Effector CD8-positive, alpha-beta T cell (primary cell): ENCODE measurements at places on chromosomes 4 and X.

DNA sequence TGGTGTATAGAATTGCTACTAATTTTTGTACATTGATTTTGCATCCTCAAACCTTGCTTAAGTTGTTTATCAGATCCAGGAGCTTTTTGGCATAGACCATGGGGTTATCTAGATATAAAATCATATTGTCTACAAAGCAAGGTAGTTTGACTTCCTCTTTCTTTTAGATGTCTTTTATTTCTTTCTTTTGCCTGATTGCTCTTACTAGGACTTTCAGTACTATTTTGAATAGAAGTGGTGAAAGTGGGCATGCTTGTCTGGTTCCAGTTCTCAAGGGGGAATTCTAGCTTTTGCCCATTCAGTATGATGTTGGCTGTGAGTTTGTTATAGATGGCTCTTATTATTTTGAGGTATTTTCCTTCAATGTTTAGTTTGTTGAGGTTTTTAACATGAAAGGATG lies 187.9 kb upstream of the LCORL start:
- no peak for DNase-seq

- DNase-seq = no peak
Measured at GRCh38 chr4:22596409-22596808, 80.5 kb upstream of the ADGRA3 start.

DNA sequence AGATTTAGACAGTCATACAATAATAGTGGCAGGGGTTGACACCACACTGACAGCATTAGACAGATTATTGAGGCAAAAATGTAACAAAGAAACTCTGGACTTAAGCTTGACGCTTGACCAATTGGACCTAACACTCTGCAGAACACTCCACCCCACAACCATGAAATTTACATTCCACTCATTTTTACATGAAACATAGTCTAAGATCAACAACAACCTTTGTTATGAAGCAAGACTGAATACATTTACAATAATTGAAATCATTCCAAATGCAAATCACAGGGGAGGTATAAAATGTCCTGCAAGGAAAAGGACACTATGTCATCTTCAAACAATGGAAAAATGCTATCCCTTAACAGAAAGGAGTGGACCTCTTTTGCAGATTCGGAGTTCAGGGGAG lies 4.9 kb upstream of the UGT2B10 start:
- no peak for DNase-seq

GRCh38 chrX:41688156-41688555 lies 617 bp upstream of the GPR34 start:
- no peak for DNase-seq

GRCh38 chr4:104860238-104861123 lies 286.2 kb upstream of the TET2 start:
- no peak for DNase-seq

DNA sequence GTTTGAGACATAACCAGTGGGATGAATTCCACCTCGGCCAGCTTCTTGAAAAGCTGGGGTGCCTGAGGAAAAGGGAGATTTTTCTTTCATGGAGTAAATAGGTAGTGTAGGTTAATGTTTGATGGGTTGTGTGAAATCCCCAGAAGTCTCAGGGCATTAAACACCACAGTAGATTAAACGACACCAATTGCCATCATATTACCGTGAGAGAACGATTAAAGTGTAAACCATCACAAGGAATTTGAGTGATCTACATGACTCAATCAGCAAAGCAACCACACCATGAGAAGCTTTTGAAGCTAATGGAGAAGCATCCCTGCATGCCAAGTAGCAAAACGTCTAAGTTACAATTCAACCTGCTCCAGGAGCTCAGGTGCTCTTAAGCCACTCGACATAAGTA lies 322.5 kb upstream of the GATB start:
- DNase-seq = no peak

GRCh38 chr4:168588916-168589531 lies 92.2 kb downstream of the PALLD start:
- DNase-seq = no peak

DNA sequence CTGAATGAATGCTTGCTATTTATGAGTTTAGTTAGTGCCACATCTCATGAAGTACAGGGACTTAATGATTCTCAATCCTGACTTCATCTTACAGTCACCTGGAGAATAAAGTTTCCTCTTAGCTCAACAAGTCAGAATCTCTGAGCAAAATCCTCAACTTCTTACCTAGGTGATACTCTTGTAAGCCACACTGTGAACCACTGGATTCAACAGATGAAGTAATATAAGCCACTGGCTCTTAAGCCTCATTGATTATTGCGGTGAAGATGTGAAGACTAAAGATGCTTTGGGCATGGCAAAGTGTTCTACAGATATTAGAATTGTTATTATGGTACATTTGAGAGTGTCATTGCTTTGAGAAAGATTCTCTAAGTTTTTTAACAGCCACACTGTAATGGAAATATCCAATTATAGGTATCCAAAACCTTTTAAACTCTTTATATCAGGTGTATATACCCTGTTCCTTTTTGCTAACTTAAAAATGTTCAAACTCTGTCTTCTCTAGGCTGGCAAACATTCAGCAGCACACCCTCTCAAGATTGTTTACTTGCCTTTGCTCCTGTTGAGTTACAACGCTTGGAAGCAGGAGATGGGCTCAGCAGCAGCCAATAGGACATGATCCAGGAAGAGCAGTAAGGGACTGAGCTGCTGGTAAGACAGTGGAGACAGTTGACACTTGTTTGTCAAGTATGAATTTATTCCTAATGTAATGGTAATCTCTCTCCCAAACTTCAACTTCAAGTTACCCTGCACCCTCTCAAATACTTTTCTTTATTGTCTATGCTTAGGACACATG lies 43.4 kb downstream of the TET2 start:
- DNase-seq = no peak

GRCh38 chr4:147284256-147284835 lies 196.6 kb upstream of the EDNRA start:
- no peak for DNase-seq

DNA sequence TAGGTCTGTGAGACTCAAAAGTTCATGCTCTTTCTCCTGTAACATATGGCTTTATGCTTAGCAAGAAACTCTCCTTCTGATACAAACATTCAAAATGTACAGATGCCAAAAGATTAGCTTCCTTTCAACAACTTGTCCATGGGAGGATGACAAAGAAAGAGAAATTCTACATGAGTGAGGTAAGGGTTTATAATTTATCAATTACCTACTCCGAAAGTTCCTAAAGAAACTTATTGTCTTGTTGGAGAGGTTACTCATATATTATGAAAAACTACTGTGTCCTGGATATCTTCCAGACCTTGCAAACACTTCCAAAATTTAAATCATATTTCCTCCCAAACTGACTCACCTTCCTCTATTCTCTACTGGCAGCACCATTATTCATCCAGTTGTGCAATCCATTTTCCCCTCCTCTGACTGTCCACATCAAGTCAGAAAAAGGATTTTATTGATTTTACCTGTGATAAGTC lies 65.1 kb downstream of the ENPEP start:
- no peak for DNase-seq

DNA sequence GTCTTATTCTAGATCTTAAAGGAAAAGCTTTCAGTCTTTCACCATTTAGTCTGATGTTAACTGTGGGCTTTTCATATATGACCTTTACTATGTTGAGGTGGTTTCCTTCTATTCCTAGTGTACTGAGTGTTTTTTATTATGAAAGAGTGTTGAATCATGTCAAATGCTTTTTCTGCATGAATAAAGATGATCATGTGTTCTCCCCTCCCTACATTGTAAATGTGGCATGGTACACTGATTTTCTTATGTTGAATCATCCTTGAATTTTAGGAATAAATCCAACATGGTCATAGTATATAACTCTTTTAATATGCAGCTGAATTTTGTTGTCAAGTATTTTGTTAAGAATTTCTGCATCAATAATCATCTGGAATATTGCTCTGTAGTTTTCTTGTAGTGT lies 4.3 kb downstream of the CLGN start:
- no peak for DNase-seq

DNA sequence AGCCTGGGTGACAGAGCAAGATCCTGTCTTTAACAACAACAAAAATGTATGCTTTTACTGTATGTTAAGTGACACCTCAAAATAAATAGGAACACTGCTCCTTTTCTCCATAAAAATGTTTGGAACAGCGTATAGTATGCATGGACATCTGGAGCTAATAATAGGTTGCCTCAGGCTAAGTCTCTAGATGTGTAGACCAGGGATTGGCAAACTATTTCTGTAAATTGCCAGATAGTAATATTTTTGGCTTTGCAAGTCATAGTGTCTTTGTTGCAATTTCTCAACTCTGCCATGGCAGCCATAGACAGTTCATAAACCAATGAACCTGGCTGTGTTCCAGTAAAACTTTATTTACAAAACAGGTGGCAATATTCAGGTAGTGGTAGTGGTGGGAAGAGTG lies 76.6 kb upstream of the CBLL2 start:
- no peak for DNase-seq

DNA sequence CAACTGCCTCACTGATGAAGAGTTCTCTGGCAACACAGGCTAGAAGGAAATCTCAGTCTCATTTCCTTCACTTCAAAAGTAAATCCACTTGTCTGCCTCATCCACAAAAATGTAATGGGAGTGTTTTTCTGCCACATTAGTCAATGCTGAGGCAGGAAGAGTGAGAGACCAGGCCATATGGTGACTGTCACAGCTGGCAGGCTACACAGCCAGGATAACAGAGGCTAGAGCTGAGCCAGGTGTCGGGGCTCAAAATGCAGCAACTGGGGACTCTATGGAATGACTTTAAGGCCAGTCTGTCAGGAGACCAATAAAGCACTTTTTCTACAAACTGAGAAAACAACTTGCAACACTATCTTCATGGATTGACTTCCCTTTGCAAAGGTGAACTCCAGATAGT lies 204.2 kb downstream of the GPC3 start:
- DNase-seq = no peak

GRCh38 chr4:187500796-187501195 lies 494.8 kb upstream of the ZFP42 start:
- no peak for DNase-seq

GRCh38 chrX:153871946-153872878 lies 13.8 kb downstream of the L1CAM start:
- no peak for DNase-seq

DNA sequence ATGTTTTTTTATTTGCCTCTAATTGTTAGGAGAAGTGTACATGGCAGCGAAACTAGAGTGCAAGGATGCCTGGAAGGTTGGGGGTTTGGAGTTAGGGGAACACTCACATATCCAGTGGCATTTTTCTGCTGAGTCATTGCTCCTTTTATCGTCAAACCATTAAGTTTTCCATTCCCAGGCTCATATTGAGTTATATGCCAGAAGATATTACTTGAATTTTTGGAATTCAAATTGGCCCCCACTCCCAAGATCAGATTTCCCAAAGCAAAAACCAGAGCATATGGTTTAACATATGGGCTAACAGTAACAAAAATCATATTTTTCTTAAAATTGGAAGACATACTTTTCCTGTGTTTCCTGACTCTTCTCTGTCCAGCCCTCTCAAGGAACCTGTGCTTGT lies 152.7 kb downstream of the FSTL5 start:
- DNase-seq = no peak

DNA sequence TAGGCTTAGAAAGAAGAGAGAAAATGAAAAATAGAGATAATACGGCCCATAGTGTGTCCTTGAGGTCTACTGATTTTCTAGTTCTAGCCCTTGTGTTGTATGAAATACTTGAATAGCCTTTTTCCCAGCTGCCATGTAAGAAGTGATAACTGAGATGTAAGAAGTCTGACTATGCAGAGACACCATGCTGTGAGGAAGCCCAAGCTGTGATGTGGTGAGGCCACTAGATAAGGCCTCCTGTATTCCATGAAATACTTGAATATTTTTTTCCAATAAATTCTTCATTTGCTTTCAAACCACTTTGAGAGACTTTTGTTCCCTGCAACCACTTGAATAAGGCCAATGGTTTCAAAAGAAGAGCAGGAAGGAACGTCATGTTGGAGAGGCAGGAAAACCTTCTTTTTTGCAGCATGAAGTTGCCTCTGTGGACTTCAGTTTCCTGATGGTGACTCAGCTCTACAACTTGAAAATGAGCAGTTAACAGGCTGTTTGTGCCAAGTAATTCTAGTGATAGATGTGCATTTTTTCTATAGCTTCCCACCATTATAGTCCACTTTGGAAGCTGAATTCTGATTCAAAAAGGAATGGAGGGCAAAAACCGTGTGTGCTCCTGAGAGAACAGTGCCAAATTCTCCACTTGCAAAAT lies 25.5 kb upstream of the FAM9C start:
- no peak for DNase-seq

DNA sequence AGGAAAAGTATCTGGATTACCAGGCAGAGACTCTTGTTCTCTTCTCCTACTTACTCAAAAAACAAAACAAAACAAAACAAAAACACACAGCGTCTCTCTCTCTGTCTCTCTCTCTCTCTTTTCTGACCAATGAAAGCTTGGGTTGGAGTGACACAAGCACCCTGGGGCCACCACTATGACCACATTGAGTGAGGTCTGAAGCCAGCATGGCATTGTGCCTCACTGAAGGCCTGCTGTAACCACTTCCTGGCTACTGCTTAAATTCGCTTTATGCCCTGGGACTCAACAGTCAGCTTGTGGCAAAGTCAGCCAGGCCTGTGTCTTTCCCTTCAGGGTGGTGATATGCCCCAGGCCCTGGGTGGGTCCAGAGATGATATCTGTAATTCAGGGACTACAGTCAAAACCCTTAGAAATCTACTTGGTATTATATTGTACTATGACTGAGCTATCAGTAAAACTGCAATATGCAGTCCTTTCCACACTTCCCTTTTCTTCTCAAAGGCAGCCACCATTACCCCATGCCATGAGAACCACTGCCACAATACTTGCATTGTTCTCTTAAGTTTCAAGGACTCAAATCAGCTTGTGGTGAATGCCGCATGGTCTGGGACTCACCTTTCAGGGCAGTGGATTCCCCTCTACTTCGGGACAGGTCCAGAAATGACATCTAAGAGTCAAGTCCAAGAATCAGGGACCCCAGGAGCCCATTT lies 606.8 kb upstream of the KLHL4 start:
- no peak for DNase-seq
